ENCODE measurements at places on chromosomes 7 and 10.

DNA sequence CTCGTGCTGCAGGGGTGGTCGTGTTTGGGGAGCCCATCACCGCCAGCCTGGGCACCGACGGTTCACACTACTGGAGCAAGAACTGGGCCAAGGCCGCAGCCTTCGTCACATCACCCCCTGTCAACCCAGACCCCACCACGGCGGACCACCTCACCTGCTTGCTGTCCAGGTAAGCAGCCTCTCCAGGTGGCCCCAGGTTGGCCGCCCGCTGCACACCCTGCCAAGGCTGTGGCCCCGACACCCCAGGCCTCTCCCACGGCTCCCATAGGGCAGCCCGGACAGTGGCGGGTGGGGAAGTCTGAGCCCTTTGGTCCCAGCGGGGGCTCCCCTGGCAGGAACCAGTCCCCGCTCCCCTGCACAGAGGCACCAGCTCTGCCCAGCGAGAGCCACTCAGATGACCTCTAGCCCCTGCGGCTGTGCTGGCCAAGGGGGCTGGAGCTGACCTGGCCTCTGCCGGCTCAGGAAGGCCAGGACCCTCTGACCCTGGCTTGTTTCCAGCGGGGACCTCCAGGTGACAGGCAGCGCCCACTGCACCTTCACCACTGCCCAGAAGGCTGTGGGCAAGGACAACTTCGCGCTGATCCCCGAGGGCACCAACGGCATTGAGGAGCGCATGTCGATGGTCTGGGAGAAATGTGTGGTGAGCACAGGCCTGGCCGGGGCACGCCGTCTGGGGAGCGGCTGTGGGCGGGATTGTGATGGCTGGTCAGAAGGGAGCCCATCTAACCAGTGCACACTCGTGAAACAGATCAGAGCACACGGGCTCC is 13.8 kb downstream of the DPYSL4 start:
- no peak for DNase-seq

- no peak for DNase-seq
Observed at GRCh38 chr10:79392020-79392398, 44.7 kb downstream of the PPIF start.

- no peak for DNase-seq
Observed at GRCh38 chr7:142438235-142438922, 180.5 kb upstream of the PRSS58 start.

- no peak for DNase-seq
Observed at GRCh38 chr10:114526126-114526503, 121.8 kb upstream of the AFAP1L2 start.

GRCh38 chr7:94832051-94832450 is 75.3 kb upstream of the PPP1R9A start:
- DNase-seq, result no peak

GRCh38 chr10:1549591-1550290 is 187.6 kb downstream of the ADARB2 start:
- DNase-seq, result no peak

GRCh38 chr10:124701881-124702656 is 42.1 kb downstream of the FAM53B start:
- no peak for DNase-seq

DNA sequence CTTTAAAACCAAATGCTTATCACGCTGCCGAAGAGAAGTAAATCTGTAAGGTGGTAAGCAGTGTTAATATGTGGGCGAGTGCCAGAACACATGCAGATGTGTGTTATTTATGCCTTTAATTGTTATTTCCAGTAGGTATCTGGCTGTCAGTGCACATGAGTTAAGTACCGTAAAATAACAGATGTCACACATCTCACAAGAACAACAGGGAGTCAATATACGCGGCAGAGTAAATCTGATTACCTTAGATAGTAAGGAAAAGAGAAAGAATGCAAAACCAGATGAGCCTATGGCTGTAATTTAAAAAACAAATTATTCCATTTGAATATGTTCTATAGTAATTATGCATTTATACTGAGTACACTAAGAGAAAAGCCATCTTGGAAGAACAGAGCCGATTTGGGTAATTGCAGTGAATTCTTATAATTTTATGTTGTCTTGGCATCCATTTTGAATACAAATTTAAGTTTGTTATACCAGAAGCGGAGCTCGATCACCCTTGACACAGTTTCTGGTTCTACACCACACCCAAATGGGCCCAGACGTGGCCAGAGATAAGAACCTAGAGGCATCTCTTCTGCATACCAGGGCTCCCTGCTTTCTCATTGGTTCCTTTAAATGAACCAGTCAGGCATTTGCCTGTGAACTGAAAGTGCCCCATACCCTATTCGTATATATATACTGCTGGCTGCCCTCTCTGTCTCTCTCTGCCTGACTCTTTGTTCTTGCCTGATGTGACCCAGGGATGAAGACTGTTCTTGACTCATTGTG is 34.8 kb downstream of the DNAJB9 start:
- DNase-seq, result no peak

- no peak for DNase-seq
Observed at GRCh38 chr7:88772776-88773175, 13.3 kb downstream of the ZNF804B start.

DNA sequence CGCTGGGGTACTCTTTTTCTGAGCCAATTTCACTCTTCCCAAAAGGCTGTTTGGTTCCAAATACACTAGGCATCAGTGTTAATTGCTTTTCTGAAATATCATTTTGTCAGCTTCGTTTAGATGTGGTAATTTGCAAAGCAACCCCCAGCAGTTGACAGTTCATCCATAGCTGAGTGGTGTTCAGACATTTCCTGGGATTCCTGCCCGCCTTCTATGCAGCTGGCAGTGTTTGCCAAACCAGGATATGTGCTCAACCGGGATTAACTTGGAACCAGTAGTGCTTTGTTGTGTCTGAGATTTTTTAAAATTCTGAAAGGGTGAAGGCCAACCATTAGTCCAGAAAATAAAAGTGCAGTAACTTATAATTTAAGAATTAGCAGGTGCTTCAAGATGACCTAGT is 25.2 kb upstream of the MKLN1 start:
- DNase-seq, result no peak

GRCh38 chr7:125820495-125820894 is 890.9 kb upstream of the POT1 start:
- no peak for DNase-seq

- no peak for DNase-seq
Observed at GRCh38 chr10:78844960-78845607, 223.7 kb upstream of the ZMIZ1 start.

GRCh38 chr7:6479067-6479466 is 31.3 kb upstream of the DAGLB start:
- no peak for DNase-seq

- DNase-seq, result no peak
Observed at GRCh38 chr7:46604241-46604661, 683.2 kb upstream of the IGFBP3 start.

DNA sequence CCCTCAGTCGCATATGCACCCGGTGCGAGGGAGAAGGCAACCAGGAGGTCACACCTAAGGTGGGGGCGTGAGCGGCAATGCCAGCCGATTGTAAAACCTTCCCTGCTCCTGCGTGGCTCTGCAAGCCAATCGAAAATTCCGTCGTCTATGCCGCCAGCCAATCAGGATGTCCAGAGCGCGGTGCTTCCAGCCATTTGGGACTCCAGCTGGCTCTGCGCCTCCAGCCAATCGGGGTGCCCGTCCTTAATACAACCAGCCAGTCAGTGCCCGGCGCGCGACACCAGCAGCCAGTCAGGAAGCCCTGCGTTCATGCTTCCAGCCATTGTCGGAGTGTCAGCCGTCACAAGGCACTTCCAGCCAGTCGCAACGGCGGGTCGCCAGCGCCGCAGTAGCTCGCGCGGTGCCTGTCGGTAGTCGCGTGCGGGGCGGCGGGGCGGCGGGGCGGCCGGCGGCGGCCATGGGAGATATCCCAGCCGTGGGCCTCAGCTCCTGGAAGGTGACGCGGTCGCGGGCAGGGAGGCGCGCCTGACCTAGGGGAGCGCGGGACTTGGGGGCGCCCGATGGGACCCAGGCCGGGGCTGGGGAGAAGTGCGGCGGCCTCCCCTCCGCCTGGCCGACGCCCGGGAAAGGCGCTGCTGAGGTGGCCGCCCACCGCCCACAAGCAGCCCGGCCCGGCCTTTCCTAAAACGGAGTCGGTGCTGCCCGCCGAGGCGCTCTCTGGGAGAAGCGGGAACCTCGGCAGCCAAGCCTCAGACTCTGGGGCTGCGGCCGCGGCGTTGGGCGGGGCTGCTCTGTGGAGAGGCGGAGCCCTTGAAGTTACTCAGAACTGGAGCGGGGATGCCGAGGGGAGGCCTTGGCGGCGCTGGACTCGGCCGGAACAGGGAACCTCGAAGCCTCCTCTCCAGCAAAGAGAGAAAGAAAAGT is at the start of gene AKR1E2:
Gene AKR1E2 (plus strand): TSS at position 340 of the 924 bp plus-strand sequence. CDS start 118 bp downstream, at position 458.
- DNase-seq, result no peak

GRCh38 chr10:117353684-117354083 is 21.6 kb downstream of the PDZD8 start:
- no peak for DNase-seq

DNA sequence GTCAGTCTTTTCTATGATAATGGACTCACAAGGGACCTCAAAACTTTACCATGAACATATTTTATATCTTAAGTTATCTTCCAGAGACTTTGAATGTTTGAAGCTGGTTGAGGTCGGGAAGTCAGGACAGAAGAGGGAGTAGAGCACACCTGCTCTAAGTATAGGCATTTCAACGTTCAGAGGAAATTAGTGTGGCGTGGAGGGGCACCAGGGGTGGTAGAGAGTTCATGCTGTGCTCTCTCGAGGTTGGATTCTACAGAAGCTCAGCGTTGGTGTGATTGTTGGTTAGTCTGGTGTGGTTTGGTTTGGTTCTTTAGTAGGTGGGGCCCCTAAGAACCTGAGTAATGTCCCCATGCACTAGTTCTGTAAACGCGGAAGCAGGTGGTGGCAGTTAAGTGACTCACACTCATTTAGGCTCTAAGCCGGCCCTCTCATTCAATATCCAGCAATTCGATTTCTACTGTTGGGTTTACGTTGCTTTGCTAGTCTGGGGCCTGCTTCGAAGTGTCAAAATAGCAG is 19.8 kb downstream of the CNTNAP2 start:
- no peak for DNase-seq

DNA sequence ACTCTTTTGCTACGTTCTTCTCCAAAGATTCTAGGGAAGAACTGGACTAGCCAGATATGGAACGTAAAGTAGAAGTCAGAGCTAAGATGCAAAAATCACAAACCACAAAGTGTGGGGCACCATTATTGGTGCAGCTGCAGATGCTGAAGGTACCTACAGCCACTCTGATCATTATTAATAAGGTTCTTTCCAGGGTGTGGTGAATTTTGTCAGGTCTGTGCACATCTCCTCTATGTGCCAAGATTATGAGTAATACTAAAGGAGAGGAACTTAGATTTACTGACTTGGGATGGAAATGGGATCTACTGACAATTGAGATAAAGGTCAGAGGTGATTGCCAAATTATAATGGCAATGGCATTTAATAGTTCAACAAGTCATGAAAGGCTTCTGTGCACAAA is 148.2 kb downstream of the RAPGEF5 start:
- no peak for DNase-seq

GRCh38 chr7:81330108-81330507 is 411.3 kb upstream of the SEMA3C start:
- no peak for DNase-seq

GRCh38 chr7:26782501-26782900 is 81.9 kb downstream of the SKAP2 start:
- DNase-seq, result no peak

DNA sequence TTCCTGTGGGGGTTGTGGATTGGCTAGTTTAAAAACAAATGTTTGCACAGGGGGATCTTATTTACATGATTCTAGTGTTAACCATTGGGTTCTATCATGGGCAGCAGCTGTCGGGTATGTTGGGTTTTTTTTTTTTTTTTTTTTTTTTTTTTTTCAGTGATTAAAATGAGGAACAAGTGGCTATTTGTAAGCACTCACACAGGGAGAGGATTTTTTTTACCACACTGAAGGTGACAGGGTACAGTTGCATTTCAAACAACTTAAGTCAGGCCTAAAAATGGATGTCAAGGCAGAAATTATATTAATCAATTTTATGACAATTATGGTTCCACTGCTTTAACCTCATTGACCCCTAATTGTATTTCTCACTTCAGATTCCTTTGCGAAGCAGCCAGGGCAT is 92.8 kb downstream of the CD36 start:
- no peak for DNase-seq

- no peak for DNase-seq
Observed at GRCh38 chr10:24463611-24464426, 254.9 kb downstream of the KIAA1217 start.

DNA sequence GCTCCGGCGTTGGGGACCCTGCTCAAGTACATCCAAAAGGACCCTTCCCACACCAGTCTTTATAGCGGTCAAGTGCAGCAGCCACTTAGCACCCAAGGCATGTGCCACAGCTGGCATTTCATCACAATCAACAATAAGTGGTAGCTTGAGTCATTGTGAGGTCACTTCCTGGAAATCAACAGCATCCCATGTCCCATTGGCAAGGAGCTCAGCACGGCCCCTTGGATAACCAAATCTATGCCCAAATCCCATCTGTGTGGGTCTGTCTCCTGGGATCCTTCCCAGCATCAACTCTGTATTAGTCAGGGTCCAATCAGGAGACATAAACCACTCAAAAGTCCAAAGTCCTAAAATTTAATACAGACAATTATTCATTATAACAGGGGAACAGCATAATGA is 27.1 kb downstream of the MDH2 start:
- no peak for DNase-seq

DNA sequence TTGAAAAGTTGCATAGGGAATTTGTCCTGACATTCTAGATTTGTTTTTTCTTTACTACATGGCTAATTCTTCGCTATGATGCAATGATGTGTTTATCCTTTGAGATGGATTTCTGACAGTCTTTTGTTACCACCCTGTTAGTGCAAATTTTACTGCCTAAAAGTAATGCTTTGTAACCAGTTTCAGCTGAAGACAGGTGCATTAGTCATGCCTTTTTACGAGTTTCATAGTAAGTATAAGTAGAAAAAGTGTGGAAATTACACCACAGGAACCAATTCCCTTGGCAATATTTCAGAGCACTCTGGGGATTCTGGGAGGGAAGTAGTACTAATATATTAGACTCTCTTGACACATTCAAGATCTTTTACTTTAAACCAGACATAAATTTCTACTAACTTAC is 257.8 kb upstream of the DKK1 start:
- no peak for DNase-seq

DNA sequence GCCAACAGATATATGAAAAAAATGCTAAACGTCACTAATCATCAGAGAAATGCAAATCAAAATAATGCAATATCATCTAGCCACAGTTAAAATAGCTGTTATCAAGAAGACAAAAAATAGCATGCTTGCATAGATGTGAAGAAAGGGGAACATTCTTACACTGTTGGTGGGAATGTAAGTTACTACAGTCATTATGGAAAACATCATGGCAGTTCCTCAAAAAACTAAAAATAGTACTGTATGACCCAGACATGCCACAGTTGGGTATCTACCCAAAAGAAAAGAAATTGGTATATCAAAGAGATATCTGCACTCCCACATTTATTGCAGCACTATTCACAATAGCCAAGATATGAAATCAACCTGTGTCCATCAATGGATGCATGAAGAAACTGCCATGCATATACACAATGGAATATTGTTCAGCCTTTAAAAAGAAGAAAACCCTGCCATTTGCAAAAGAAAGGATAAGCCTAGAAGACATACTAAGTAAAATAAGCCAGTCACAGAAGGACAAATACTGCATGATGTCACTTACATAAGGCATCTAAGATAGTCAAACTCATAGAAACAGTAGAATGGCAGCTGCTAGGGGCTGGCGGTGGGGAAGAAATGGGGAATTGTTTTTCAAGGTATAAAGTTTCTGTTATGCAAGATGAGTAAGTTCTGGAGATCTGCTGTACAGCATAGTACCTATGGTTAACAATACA is 107.0 kb downstream of the PTPN20 start:
- DNase-seq, result no peak
